ENCODE measurements at places on chromosomes 1 and 21.
A peak's percentile ranks its signal among the peaks of the same experiment; 100 is the strongest.

GRCh38 chr1:169160845-169161495 is 54.5 kb downstream of the ATP1B1 start:
- no peak for DNase-seq

DNA sequence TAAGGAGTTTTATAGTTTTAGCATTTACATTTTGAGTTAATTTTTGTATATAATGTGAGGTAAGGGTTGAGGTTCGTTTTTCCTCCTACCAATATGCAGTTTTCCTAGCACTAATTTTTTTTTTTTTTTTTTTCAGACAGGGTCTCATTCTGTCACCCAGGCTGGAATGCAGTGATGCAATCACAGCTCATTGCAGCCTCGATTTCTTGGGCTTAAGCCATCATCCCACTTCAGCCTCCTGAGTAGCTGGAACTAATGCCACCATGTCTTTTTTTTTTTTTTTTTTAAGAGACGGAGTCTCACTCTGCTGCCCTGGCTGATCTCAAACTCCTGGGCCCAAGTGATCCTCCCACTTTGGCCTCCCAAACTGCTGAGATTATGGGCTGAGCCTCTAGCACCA is 2.5 kb upstream of the UBASH3A start:
- no peak for DNase-seq

DNA sequence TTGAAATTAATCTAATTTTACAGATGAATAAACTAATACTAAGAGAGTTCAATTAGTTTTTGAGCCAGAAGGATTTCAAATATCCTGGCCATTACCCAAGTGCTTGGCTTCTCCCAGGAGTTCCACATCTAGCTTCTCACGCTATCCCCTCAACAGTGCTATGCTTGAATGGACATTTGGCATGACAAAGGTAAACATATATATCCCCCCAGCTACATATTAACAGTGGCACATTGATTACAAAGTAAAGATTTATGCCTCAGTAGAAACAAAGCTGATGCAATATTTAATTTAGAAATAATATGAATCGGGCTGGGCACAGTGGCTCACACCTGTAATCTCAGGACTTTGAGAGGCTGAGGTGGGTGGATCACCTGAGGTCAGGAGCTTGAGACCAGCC is 434.6 kb upstream of the PRMT6 start:
- DNase-seq: no peak

- no peak for DNase-seq
These were observed 5.9 kb downstream of the RCSD1 start for GRCh38 chr1:167635941-167636340.

GRCh38 chr1:245330951-245331350 is 176.2 kb downstream of the KIF26B start:
- DNase-seq: no peak

DNA sequence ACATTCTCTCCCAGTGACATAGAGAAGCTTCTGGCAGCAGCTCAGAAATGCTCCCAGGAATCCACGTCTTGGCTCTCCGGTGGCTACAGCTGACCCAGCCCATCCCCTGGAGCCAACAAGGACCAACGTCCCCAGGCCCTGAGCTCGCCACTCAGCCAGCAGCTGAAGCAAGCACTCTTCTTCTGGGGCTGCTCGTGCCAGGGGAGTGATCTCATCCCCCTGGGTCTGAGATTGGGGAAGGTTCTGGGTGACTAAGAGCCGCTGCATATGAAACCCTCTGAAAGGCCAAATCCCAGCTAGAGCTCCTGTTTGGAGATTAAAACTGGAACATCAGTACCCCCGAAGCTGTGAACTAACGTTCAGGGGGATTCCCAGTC is 487.9 kb downstream of the NPHP4 start:
- no peak for DNase-seq

DNA sequence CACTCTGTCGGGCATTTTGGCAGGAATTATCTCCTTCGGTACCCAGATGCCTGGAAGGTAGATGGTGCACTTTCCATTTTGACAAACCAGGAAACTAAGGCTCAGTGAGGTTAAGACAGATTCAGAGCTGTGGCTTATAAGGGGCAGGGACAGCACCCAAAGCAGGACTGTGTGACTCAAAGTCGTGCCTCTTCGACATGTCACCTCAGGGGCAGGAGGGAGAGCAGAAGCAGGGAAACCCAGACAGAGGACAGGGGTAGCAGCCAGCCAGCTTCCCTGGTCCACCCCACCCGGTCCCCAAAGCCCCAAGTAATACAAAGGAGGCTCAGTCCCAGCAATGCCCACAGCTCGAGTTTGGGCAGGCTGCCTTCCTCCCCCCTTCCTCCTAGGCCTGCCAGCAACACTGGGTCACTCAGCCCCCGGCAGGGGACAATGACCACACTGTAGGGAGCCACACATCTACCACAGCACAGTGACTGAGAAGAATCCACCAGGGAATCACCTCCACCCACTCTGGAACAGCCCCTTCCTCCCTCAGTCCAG is 2.5 kb downstream of the RHOC start:
- DNase-seq: peak; percentile 56

DNA sequence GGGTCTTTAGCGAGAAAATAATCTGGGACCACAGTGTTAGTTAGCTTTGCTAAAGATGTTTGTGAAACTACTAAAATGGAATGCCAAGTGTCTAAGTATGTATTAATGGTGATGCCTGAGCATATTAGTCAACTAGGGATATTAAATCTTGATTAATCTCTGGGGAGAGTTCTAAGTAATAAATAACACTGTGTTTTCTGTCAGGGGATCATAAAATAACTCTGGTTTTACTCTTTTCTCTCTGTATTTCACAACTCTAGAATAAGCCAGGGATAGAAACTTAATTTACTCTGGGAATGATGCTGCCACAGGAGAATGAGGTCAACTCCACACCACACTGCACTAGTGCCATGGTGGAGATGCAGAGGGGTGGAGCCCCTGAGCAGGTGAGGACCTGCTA is 399.2 kb downstream of the PTBP2 start:
- no peak for DNase-seq

- no peak for DNase-seq
These were observed 2.0 kb downstream of the AHDC1 start for GRCh38 chr1:27601771-27602461.

All from activated naive CD8-positive, alpha-beta T cell treated with anti-CD3 and anti-CD28 coated beads, Interleukin-2, amount 50 U/mL, for 24 hours (primary cell).